ENCODE measurements at places on chromosomes 4 and X.

- DNase-seq: no peak
Measured at GRCh38 chrX:74119016-74119910, 184.7 kb upstream of the ZCCHC13 start.

DNA sequence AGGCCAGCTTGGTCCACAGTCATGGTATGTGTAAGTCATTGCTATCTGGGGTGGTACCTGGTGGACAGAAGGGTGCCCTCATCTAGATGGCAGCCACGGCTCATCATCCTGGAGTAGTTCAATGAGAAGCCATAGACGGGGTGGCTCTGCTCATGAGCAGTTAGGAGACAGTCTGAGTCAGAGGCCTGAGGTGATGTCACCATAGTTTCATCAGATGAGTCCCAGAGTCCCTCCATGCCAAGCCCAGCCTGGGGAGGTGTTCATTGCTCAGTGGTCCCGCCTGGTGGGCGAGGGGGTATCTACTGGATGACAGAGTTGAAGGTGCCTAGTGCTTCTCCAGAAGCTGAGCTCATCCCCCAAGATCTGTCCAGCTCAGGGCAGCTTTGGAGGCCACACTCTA lies 49.8 kb downstream of the DLG3 start:
- no peak for DNase-seq

GRCh38 chrX:44829832-44830231 lies 14.0 kb upstream of the DUSP21 start:
- DNase-seq: no peak

GRCh38 chr4:139129206-139129605 lies 47.8 kb downstream of the ELF2 start:
- DNase-seq: no peak

GRCh38 chr4:32394255-32394654 lies 1674.1 kb downstream of the PCDH7 start:
- no peak for DNase-seq

- no peak for DNase-seq
Measured at GRCh38 chrX:112053169-112053568, 29.4 kb downstream of the TRPC5 start.

Measured in SHP77 (cell line).